GM12864 (cell line): ENCODE measurements at places on chromosomes 5 and 9.

GRCh38 chr5:30195036-30195435 lies 998.5 kb upstream of the CDH6 start:
- DNase-seq = no peak

DNA sequence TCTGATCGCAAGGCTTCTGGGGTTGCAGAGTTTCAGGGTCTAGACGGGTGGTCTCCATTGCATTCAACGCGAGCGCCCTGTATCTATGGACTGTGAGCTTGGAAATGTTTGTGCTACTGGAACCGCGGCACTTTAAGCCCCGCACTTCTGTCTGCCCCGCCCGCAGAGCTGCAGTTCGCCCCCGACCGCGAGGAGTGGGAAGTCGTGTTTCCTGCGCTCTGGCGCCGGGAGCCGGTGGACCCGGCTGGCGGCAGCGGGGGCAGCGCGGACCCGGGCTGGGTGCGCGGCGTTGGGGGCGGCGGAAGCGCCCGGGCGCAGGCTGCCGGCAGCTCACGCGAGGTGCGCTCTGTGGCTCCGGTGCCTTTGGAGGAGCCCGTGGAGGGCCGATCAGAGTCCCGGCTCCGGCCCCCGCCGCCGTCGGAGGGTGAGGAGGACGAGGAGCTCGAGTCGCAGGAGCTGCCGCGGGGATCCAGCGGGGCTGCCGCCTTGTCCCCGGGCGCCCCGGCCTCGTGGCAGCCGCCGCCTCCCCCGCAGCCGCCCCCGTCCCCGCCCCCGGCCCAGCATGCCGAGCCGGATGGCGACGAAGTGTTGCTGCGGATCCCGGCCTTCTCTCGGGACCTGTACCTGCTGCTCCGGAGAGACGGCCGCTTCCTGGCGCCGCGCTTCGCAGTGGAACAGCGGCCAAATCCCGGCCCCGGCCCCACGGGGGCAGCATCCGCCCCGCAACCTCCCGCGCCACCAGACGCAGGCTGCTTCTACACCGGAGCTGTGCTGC lies 1.0 kb downstream of the ADAMTS19 start:
- no peak for DNase-seq

GRCh38 chr9:111076519-111076918 lies 38.2 kb upstream of the LPAR1 start:
- DNase-seq = no peak

GRCh38 chr9:19022206-19022605 lies 10.8 kb downstream of the SAXO1 start:
- no peak for DNase-seq

DNA sequence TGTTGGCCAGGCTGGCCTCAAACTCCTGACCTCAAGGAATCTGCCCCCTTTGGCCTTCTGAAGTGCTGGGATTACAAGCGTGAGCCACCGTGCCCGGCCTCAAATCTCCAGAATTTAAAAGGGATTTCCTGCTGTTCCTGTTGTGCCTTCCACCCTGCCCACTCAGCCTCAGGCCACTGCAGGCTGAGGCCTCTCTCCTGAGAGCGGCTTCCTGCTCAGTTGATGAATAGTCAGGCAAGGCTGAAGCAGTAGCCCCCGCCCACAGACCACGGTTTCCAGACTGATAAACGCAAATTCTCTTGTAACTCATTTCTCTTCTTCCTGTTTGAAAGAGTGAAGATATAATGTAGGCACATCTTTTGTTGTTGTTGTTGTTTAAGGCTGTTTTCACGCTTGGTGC lies 127.0 kb upstream of the PLCXD3 start:
- DNase-seq = no peak

DNA sequence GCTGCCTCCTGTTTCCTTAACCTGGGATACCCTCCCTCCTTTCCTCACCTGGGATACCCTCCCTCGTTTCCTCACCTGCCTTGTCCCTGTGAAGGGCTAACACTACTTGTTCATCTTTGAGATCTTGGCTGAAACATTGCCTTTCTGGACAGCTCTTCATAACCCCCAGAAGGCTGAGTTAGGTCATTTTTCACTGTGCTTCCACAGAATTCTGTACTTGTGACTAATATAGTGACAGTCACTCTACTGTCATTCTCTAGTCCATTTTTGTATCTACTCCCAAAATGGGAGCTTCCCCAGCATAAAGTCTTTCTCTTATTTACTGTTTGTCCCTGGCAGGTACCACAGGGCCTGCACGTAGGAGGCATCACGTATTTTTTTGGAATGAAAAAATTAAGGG lies 21.5 kb upstream of the DAB2 start:
- no peak for DNase-seq

DNA sequence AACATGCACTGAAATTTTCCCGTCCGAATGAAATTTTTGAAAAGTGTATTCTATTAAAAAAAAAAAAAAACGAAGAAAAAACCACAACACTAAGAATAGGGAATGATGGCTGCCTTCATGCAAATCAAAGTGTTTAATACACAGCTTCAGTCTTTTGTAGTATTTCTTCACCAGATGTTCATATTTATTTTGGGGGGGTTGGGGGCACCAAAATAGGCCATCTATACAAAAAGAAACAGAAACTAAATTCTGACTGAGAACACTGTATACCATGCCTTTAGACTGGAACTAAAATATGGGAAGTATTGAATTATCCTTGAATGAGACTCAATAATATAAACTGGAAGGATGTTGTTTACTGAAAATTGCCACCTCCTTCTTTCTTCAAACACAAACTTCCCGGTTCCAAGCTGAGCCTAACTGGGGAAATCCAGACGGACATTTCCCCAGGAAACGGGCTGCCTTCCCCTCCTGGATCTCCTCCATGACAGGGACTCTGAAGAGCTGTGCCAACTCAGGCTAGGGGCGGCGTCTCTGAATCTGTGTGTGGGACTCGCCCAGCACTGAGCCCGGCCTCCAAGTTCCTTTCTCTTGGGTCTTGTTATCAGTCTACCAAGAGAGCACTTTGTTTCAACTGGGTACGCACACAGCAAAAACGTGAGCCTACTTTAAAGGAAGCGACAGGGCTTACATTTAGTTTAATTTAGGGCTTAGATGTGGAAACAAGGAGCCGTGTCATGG lies 511.3 kb upstream of the ADAMTS16 start:
- no peak for DNase-seq

- peak; percentile 44 for DNase-seq
Measured at GRCh38 chr5:159156426-159157238, 52.7 kb downstream of the RNF145 start.

GRCh38 chr5:109718632-109719031 lies 28.9 kb downstream of the MAN2A1 start:
- no peak for DNase-seq

- DNase-seq = peak; percentile 77
Measured at GRCh38 chr5:54646356-54647101, 129.0 kb downstream of the SNX18 start.

- no peak for DNase-seq
Measured at GRCh38 chr5:134115806-134116175, 1.3 kb downstream of the TCF7 start.

DNA sequence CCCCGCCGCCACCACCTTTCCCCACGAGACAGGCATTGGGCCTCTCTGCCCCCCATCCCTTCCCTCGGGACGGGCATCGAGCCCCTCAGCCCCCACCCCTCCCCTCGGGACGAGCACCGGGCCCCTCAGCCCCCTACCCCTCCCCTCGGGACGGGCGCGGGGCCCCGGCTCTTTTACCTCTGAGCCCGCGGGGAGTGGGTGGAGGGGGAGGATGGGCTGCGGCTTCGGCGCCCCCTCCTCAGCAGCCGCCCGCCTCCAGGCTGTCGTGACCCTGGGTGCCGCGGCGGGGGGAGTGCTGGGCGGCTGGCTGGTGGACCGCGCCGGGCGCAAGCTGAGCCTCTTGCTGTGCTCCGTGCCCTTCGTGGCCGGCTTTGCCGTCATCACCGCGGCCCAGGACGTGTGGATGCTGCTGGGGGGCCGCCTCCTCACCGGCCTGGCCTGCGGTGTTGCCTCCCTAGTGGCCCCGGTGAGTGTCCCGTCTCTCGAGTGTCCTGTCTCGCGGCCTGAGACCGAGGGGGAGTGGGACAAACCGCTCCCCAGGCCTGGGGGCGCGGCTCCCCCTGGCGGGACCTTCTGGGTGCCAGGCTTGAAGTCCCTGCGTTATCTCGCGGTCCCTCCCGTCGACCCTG lies 791 bp downstream of the SLC2A8 start:
- no peak for DNase-seq

DNA sequence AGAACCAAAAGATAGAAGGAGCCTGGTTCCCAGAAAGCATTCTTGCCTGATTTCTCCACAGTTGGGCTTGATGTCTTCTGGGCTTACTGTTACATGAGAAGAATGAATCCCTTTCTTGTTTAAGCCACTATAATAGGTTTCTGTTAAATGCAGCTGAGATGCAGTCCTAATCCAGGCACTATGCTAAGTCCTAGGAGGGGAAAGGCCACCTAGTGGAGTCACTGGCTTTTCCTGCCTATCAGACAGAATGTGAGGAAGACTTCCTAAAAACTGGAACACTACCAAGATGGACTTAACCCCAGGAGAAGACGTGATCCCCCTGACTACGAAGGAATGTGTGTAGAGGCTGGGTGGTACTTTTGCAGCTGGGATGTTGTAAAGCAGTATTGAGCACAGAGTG lies 34.3 kb upstream of the FSD1L start:
- DNase-seq = no peak

DNA sequence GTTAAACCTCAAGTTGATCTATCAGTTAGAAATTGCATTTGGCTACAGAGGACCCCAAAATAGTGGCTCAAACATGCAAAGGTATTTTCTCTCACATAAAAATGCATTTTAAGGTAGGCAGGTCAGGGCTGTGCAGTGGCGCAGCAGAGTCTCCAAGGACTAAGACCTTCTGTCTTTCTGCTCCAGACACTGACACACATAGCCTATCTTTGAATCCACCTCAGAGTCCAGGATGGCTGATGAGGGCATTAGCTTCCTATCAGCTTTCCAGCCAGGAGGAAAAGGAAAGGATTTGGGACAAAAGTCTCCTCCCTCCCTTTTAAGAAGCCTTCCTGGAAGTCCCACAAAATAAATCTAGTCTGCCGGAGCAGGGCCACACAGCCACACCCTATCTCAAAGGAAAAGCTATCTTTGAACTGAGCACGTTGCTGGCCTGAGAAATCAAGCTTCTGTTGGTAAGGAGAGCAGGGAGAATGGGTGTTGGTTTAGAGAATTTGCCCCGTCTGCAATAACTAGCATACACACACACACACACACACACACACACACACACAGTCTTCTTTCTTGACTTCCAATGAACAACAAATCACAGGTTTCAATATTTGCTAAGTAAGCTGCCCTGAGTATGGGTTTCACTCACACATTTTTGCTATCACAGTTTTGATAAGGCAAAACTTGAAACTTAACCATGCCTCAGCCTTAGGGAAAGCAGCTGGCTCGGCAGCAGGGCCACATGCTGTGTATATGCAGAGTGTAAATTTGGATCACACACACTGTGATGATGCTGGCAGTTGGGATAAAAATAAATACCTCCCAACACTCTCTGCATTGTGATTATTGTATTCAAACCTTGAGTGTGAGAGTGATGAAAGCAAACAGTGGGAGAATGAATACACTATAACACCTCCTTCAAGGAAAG lies 116.6 kb upstream of the MAP3K1 start:
- DNase-seq = no peak

- DNase-seq = no peak
Measured at GRCh38 chr9:22447618-22448305, 1.1 kb downstream of the DMRTA1 start.

DNA sequence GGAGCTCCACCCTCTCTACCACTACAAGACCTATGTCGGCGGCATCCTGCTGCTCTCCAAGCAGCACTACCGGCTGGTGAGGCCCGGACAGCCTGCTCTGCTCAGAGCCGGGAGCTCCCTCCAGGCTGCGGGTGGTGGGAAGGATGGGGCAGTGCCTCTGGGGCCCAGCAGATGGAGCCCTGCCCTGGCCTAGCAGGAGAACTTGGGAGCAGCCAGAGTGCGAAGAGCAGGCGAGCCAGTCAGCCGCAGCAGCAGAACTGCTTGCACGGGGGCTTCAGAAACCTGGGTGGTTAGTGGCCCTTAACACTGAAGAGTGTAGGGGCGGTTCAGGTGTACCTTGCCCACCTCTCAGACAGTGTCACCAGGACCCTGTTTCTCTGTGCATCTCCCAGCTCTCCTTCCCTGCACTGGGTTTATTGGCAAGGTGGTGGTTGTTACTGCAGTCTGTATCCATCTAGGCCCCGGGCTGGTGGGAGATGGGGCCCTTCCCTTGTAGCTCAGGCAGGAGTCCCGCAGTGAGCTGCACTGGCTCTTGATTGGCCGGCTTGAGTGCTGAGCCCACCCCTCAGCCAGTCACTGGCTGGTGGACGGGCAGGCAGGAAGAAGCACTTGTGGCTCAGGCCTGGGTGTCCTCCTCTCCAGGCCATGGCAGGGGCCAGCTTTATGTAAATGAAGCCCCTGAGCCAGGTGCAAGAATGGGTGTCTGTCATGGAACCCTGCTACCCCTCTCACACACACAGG lies 7.7 kb downstream of the B4GALT7 start:
- DNase-seq = no peak

- DNase-seq = no peak
Measured at GRCh38 chr5:44862808-44863207, 54.1 kb downstream of the MRPS30 start.

- no peak for DNase-seq
Measured at GRCh38 chr5:150485693-150486401, 22.1 kb upstream of the NDST1 start.

DNA sequence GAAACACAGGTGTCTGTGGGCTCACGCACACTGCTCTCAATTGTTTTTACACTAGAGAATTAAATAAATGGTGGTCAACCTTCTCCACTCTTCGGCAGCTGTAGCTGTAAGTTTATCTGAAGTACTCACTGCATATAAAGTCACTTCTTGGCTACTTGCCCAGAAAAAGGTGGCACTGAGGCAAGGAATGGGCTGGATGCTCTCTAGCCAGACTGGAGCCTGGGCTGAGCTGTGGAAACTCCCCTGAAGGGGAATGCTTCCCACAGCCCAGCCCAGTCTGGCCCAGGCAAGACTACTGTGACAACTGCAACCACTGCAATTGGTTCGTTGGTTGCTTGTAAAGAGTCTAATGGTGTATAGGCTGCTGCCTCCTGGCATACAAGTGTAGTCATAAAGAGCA lies 4.5 kb downstream of the LEAP2 start:
- DNase-seq = no peak

- DNase-seq = no peak
Measured at GRCh38 chr5:149156435-149157083, 15.3 kb downstream of the ABLIM3 start.

- no peak for DNase-seq
Measured at GRCh38 chr5:160108124-160108523, 11.1 kb downstream of the PWWP2A start.

GRCh38 chr9:115162946-115163345 lies 45.0 kb upstream of the TNC start:
- no peak for DNase-seq
